ENCODE measurements at places on chromosomes 2 and 18. TPM values are rescaled to one million over a fixed set of nuclear protein-coding genes. Genes with fewer than 3 reads are reported as not detected.

- ATAC-seq: peak; percentile 69
Measured at GRCh38 chr18:32735781-32736180, 37.0 kb downstream of the KLHL14 start.

- no peak for ATAC-seq
Measured at GRCh38 chr2:20485612-20486388, 38.9 kb downstream of the RHOB start.

DNA sequence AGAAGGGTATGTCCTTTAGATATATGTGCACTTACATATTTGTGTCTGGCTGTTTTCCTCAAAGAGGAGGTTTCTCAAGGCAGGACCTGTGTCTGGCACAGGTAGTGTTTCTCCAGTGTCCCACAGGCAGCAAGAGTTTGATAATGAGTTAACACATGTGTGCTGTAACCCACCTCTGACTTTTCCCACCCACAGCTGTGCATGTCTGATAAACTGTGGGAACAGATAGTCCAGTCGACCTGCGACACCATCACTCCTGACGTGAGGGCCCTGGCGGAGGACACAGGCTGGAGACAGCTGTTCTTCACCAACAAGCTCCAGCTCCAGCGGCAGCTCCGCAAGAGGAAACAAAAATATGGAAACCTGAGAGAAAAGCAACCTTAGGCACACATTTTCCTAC is 58.2 kb downstream of the SLC16A14 start:
- no peak for ATAC-seq

GRCh38 chr2:71862921-71863320 is 284.7 kb downstream of the CYP26B1 start:
- no peak for ATAC-seq

GRCh38 chr2:2540406-2540805 is 209.3 kb upstream of the MYT1L start:
- ATAC-seq: no peak

DNA sequence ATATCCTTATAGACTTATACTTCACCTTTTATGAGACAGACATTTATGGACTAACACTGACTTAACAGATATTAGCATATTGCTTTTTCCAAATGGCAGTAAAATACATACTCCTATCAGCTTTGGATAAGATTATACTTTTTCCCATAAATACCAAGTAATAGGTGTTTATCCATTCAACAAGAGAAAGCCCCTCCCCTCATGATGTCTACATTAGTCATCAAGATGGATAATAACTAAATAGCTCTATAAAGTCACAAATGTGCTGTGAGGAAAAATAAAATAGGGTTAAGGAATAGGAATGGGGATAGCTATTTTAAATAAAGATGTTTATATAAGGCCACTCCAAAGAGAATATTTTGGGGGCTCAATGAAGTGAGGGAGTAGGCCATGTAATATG is 39.4 kb downstream of the CSRNP3 start:
- no peak for ATAC-seq

DNA sequence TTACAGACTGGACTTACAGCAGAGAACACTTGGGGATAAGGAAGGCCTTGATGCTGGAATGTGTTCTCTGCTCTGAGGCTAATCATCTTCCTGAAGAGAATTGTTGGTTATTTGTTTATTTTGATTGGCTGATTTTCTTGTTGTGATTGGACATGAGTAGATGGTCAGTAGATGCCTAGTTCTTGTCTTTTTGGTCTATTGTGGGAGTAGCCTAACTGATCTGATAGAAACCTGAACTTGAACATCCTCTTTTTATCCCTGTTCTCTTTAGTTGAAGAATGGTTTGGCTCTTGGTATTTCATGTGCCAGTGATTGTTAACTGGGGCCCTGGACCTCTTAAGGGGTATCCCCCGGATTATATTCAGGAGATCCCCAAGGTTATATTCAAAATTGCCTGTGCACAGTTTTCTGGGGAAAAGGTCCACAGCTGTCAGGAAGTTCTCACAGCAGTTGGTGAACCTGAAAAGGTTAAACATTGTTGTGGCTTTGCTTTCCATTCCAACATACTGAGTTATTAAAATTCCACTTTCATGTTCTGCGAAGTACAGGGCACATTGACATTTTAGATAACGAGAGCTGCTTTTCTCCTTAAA is 13.6 kb downstream of the TWSG1 start:
- ATAC-seq: no peak

GRCh38 chr18:74951165-74951760 is 257.7 kb downstream of the PTGR3 start:
- peak; percentile 95 for ATAC-seq

DNA sequence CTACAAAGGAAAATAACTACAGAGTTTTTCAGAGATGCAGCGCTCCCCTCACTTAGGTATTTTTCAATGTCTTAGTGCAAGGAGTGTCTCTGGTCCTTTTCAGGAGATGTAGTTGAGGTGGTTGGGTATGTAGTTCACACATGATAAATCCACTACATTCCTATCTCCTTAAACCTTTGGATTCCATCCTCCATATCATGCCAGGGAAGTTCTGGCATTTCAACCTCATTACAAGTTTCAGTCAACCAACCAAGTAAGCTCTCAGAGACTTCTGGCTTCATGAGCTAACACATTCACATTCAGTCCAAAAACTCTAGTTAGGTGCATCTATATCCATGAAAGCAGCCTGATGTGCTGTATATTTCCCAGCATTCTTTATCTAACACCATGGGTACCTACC is 47.3 kb downstream of the MAP3K20 start:
- no peak for ATAC-seq

DNA sequence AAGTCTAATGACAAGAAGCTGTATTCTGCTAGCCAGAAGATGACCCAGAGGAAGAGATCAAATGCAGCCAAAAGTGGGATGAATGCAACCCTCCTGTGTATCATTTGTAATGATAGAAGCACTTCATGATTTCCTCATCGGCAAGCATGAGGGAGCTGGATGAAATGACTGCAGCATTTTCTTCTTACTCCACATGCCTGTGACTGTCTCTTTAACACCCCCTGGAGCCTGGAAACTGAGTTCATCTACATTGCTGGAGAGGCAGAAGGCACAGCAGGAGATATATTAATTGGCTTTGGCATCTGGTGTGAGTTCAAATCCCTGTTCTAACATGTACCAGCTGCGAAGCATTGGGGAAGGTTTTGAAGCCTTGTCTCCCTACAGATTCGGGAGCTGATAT is 37.7 kb downstream of the ID2 start:
- ATAC-seq: peak; percentile 43

The CHRND gene
- not detected for total RNA-seq

The CCDC85A gene
- total RNA-seq: 0.24 TPM

The ETAA1 gene
- total RNA-seq: 6.4 TPM

The SLC9A4 gene
- 0.08 TPM for total RNA-seq

The LIMS3 gene
- total RNA-seq: not detected

The IL36A gene
- 167 TPM for total RNA-seq

The MROH2A gene
- total RNA-seq: 0.52 TPM
